ENCODE measurements at places on chromosomes 7 and 10.

DNA sequence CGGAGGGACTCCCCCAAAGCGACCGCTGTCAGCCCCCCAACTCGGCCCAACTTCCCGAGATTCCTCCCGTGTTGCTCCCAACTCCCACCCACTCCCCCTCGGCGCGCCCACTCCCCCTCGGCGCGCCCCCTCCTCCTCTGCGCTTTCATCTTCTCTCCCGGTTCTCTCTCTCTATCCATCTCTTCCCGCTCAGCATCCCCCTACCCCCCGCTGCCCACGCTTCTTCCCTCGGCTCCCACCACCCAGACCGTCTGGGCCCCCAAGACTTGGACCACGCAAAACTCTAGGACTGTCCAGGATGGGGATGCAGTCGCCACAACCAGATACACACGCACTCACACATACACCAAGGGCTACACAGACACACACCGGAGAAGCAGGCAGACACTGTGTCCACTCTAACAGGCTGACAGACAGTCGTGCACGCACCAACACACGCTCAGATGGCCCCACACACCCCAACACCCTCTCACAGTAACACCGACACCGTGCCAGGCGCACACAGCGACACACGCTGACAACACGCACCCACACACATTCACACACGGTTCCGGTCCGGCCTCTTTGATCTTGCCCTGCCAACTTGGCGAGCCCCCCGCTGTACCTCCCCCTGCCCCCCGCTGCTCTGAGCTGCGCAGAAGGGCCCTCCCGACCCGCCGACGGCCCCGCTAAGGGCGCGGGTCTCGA lies 1.1 kb downstream of the GRID1 start:
- DNase-seq = no peak

DNA sequence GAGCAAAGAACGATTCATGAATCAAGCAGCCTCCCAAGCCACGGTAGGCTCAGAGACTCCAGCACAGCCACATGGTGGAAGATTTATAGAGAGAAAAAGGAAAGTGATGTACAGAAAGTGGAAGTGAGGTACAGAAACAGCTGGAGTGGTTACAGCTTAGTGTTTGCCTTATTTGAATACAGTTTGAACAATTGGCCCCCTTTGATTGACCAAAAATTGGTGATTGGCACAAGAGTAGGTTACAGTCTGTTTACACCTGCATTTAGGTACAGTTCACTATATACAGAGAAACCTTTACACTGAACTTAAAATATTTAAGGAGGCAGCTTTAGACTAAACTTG lies 136.4 kb upstream of the ASAH2 start:
- DNase-seq = no peak

DNA sequence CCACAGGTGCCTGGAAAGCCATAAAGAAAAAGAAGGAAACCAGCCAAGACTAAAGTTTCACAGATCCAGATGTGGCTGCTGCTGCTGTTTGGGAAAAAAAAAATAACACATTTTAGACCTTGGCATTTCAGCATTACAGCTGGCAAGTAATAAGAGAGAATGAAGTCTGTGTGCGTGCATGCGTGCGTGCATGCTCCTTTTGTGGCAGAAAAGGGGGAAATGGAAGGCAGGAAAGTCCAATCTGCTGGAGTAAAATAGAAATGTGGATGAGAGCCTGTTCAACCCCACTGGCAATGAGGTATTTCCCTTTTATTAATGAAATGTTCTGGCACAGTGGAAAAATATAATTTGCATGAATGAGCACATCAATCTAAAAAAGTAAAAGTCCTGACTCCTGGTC lies 137.0 kb upstream of the SEMA3A start:
- no peak for DNase-seq

- DNase-seq = no peak
These were observed 75.3 kb downstream of the POLL start for GRCh38 chr10:101512738-101513137.

DNA sequence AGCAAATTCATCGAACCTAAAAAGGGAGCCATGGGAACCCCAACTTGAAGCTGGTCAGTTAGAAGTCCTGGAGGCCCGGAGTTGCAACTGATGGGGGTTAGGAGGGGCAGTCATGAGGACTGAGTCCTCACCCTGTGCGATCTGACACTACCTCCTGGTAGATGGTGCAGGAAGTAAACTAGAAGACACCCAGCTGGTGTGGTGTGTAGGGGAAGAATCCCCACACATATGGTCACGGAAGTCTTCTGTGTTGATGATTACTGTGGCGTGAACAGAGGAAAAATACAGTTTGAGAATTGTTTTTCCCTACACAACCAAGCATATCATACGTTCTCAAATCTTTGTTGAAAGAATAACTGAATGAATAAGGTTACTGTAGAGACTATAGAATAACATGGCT lies 164.6 kb upstream of the KCTD7 start:
- DNase-seq = no peak

DNA sequence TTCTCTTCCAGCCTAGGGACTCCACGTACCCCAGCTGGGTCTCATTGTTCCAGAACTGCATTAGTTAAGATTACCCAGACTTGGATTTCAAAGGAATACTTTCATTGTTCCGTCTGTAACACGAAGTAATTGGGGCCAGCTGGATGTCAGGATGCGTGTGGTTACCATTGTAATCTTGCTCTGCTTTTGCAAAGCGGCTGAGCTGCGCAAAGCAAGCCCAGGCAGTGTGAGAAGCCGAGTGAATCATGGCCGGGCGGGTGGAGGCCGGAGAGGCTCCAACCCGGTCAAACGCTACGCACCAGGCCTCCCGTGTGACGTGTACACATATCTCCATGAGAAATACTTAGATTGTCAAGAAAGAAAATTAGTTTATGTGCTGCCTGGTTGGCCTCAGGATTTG lies 21.0 kb downstream of the LRRC17 start:
- DNase-seq = peak; percentile 45
